ENCODE measurements at places on chromosomes 5 and 9.

DNA sequence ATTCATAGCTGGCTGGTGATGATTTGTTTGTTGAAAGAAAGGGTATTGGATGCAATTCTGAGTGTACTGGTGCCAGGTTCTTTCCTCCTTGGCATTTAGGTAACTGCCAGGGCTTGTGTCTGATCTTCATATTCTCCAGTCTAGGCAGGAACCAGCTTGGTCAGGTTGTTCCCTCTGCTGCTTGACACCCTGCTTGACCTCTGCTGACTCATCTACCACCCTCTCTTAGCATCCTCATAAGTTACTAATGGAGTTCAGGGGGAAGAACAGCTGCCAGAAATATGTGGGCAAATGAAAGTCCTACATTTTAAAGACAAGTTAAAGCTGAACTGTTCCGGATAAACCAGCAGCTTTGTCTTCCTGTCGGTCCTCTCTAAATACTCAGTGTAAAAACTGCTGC, 116.1 kb upstream of the TNC start:
- no peak for DNase-seq

GRCh38 chr5:35230038-35230611, at the start of gene PRLR:
TSS of gene PRLR (minus strand) at chr5:35230487. CDS start at chr5:35089620, 140,867 bp downstream.
- DNase-seq, result no peak

- no peak for DNase-seq
These were observed 96.2 kb downstream of the CCDC192 start for GRCh38 chr5:127799293-127799905.

DNA sequence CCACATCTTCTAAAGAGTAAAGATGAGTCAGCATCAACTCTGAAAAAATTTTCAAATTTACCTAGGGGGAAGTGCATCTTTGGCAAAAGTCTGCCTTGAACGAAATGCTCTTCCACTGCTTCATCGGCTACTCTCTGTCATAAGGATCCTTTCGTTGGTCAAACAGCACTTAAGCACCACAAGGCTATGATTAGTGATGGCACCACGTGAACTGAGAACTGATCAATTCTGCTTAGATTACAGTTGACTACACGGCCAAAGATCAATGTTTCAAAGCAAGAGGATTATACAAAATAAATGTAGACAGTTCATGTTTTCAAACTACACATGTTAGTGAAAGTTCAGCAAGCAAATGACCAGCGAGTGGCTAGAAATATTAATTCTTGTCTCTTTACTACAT, 9.4 kb downstream of the JAKMIP2 start:
- no peak for DNase-seq

- no peak for DNase-seq
These were observed 5.2 kb downstream of the GFI1B start for GRCh38 chr9:132983491-132984201.

GRCh38 chr9:121239071-121239470, 28.9 kb upstream of the GSN start:
- no peak for DNase-seq
